ENCODE measurements at places on chromosomes 3 and 15.

- DNase-seq = no peak
Measured at GRCh38 chr3:23600167-23600871, 205.4 kb upstream of the UBE2E1 start.

- DNase-seq = no peak
Measured at GRCh38 chr15:28942571-28942970, 56.8 kb downstream of the APBA2 start.

GRCh38 chr15:49179433-49180190 is 9.6 kb downstream of the GALK2 start:
- no peak for DNase-seq

GRCh38 chr3:66303491-66303901 is 82.7 kb downstream of the SLC25A26 start:
- peak; percentile 6 for DNase-seq

DNA sequence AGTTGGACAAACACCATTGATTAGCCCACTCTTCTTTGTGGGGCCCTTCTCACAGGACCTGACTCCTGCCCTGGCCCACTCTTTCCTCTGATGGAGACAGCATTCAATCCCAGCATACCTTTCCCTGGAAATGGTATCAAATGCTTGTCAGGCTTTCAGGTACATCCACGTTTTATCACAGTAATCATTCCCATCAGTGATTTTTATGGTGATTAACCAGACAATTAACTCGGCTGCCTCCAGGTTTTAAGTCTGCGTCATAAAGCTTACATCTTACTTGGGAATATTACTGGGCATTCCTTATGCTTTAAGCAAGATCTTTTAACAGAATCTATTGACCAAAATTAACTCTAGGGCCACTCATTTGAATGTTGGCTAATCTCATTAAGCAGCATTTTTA is 33.4 kb downstream of the LRRK1 start:
- DNase-seq = no peak

DNA sequence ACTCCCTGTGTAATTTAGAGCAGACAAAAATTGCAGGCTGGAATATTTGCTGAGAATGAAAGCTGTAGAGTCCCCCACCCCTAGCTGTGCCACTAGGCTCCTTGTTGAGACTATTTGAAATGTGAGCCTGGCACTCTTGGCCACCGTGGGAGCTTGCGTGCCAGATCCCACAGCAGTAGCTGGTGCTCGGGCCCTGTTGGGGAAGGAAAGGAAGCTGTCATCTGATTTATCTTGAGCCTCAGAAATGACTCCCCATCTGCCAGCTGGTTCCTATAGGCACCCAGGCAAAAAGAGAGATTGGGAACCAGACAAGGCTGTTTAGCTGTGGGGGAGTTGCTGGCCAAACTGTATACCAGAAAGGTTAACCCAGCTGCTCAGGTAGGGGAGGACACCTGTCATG is 23.4 kb upstream of the CLEC3B start:
- DNase-seq = no peak

DNA sequence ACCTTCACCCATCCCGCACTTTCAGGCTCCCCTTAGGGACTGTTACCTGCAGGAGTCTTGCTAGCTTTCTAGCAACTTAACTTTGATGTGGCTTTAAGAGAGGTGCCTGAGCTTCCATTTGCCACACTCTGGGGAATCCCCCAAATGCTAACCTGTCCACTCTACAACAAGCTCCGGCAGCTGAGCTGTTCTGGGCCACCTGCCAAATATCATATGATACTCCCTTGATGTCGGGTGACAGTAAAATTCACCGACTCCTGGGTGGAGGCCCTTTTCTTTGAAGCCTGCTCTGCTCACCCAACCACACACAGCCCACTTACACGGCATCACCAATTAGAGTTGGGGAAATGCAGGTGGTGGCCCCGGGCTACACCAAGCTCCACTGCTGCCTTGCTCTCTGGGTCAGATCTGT is 38.0 kb upstream of the XCR1 start:
- peak; percentile 44 for DNase-seq

DNA sequence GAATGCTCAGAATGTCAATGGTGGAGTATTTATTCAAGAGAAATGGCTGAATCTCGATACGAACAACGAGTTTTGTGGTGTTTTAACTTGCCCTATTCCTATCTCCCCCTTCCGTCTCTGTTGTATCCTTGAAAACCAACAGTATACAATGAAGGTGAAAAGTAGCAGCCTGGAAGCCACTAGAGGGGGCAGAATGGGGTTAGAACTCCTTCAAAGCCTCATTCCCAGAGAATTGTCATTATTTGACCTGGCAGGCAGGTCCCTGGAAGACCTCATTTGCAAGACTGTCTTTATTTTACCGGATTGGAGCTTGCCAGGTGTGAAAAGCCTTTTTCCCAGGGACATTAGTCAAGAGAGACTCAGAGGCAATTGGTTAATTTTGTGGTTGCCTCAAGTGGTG is 139.4 kb downstream of the LRRC28 start:
- DNase-seq = no peak

- DNase-seq = no peak
Measured at GRCh38 chr3:64595253-64595694, 92.5 kb downstream of the ADAMTS9 start.

Data from stimulated activated CD4-positive, alpha-beta T cell treated with anti-CD3 and anti-CD28 coated beads, Interleukin-1b, Interleukin-23, amount 100 ng/mL, for 4 hours (primary cell).